Stomach (tissue), 19 donors: ENCODE measurements at places on chromosomes 7 and 10.
A peak's percentile ranks its signal among the peaks of the same experiment; 100 is the strongest.

DNA sequence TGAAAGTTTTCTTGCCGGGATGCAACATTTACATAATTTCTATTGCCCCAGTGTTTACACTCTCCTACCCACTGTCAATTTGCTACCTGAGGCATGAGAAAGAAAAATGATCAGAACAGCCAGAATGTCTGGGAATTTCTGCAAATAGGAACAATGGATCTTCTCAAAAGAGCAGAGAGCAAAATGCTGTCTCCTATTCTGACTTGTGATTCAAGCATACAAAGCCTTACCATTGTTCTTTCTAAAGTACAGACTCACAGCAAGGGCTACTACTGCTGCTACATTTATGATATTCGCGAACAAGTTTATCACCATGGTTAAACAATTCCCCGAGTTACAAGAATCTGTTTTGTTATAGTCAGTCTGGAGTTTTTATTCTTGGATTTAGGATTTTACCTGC, 329.9 kb upstream of the CELF2 start:
- no peak for DNase-seq

GRCh38 chr10:62268399-62269114, at the start of gene RTKN2:
TSS of gene RTKN2 (minus strand) at chr10:62268844. CDS start at chr10:62268610, 234 bp downstream.
- DNase-seq: peak; percentile 82

GRCh38 chr7:107234436-107234835, 65.6 kb downstream of the HBP1 start:
- no peak for DNase-seq

- DNase-seq: no peak
Observed at GRCh38 chr10:88508796-88509195, 74.3 kb downstream of the RNLS start.

- DNase-seq: no peak
Observed at GRCh38 chr7:23955145-23955544, 245.1 kb downstream of the STK31 start.

GRCh38 chr7:18706670-18707069, 211.1 kb downstream of the HDAC9 start:
- DNase-seq: no peak

DNA sequence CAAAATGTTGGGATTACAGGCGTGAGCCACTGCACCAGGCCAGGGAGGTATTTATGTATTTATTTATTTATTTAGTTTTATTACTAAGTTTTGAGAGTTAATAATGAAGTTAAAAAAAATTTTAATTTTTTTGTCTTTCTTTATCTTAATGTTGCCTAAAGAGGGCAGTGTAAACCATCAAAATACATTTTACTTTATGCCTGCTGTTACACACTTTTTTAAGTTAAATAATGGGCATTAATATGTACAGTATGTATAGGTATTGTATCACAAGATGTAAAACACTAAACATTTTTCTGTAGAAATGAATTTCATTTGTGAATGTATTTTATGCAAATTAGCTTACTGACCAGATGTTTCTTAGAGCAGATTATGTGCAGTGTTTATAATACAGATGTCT, 129.4 kb downstream of the AASS start:
- DNase-seq: no peak

- DNase-seq: no peak
Observed at GRCh38 chr10:71761105-71761511, 12.2 kb downstream of the VSIR start.
